ENCODE measurements at places on chromosomes 13 and 19. TPM values are rescaled to one million over a fixed set of nuclear protein-coding genes. Genes with fewer than 3 reads are reported as not detected.

- no peak for DNase-seq
Observed at GRCh38 chr19:38182536-38183210, 41.3 kb downstream of the DPF1 start.

- DNase-seq, result no peak
Observed at GRCh38 chr19:33622809-33623511, 1.2 kb downstream of the CHST8 start.

RFPL4AL1 gene
- 0.22 TPM for total RNA-seq

DNA sequence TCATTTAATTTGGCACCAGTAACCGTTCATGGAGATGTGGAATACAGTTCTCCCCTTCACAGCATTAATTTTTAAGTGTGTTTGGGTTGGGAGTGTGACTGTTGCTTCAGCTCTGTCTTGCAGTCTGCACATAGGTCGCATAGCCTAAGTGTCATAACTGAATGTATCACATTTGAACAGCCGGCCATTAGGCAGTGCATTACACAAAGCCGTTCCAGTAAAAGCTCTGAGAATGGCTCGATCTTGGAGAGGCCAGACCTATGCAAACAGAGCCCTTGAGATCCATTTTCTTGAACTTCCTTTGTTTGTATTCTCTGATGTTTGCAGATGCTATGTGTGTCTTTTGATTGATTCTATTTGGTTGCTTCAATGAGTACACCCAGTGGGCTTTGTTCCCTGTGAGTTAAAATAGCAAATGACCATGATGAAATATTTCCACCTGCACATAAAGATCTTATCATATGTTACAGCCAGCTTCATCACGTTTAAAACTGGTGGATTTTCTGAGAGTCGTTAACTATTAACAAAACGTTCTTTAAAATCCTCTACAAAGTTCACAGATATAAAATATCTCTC is 1104.9 kb upstream of the SLC10A2 start:
- DNase-seq, result no peak

DNA sequence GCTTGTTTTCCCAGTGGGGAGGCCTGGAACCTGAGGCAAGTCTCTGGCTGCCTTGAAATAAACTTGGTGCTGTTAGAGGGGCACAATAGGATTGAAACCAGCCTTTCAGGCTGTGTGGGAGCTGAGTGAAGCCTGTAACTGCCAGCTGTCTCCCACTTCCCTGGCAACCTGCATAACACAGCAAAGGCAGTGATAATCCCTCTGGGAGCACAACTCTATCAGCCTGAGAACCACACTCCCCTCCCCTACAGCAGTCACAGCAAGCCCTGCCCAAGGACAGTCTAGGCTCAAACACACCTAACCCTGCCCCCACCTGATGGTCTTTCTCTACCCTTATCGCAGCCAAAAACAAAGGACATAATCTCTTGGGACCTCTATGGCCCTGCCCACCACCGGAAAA is 683.8 kb upstream of the ATXN8OS start:
- DNase-seq, result no peak

DNA sequence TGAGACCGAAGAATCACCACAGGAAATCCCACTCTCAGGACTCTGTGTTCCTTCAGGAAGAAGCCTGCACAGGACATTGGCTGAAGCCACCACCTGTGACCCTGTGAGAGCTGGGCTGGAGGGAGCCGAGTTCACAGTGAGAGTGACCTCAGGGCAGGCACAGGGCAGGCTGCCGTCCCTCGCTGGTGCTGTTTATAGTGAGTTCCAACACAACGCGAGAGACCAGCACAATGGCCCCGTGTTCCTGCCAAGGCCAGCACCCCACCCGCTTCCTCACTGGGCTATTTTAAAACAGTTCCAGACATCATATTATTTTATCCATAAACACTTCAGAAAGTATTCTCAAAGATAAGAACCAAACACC is 18.4 kb upstream of the GAS6 start:
- DNase-seq, result peak; percentile 72

GRCh38 chr13:100330662-100331061 is 241.8 kb downstream of the PCCA start:
- no peak for DNase-seq

DNA sequence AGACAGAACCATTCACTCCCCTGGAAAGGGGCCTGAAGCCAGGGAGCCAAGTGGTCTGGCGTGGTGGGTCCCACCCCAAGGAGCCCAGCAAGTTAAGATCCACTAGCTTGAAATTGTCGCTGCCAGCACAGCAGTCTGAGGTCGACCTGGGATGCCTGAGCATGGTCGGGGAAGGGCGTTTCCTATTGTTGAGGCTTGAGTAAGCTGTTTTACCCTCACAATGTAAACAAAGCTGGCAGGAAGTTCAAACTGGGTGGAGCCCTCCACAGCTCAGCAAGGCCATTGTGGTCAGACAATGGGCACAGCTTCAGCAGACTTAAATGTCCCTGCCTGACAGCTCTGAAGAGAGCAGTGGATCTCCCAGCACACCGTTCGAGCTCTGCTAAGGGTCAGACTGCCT is 195.6 kb upstream of the DACH1 start:
- peak; percentile 22 for DNase-seq

LILRB4 gene
- total RNA-seq, result not detected

- peak; percentile 17 for DNase-seq
Observed at GRCh38 chr19:9075064-9075949, 11.6 kb upstream of the OR1M1 start.

GRCh38 chr19:41993612-41994483 is at the start of gene ATP1A3:
TSS of gene ATP1A3 (minus strand) at chr19:41994230. CDS start at chr19:41994076, 154 bp downstream.
- DNase-seq, result peak; percentile 51

Measured in lung microvascular endothelial cell (primary cell).